ENCODE measurements at places on chromosomes 2 and 18.

DNA sequence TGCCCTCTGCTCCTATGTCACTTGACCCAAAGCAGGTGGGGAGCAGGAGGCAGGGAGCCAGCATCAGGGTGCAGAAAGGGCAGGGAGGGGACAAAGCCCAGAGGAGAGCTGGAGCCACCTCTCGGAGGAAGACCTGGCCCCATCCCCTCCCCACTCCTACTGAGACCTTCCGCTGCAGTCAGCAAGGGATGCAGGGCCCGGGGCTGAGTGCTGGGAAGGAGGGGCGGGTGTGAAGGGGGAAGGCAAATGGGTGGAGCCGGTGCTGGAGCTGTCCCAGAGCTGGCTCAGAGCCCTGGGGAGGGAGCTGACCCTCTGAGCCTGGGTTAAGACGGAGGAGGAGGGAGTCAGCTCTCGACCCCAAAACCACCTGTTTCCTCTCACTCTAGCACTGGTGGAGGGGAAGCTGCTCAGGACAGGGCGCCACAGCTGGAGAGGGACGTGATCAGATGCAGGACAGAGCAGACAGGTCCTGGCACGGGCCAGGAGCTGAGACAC, 33.8 kb downstream of the HS1BP3 start:
- no peak for DNase-seq

DNA sequence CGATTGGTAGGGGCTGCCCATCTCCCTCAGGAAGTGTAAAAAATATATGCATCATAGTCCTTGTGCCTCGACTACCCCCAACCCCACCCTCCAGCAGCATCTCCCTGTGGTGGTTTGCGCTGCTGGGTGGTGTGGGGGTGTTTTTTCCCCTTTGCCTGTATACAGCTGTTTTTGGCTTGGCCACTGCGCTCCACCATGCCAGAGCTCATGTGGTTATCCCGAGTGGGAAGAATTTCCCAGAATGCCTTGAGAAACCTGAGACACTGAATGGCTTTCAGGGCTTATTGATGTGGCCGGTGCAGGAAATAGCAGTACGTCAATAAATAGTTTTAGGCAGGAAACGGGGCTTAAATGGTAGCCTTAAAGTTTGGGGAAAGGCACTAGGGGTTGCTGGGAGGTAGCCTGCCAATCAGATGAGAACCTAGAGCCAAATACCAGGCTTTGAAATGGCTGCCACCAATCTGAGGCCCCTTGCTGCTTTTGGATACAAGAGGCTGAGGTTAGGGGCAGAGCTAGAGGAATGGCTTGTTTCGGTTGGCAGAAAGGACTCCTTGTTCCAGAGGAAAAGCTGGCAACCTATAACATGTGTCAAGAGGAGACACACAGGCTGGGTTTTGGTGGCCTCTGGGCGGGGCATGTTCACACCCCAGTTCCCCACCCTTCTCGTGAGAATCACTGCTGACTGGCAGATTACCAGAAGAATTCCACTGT, 144.1 kb downstream of the SMAD7 start:
- DNase-seq = no peak

DNA sequence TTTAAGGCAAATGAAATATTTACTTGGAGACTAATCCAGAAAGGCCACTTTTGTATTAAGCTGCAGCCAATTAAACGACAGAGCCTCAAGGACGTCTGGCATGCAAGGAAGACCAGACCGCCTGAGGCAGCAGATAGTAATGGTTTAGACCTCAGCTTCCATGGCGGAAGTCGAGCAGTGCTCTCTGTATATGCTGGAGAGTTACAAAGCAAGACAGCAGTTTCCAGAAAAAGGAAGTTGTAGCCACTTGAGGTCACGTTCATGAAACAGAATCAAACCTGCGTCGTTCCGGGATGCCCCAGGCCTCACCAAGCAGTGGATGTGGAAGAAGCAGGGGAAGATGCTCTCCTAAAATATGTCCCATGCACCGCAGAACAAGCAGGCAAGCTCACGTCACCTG, 142.0 kb downstream of the PTGR3 start:
- no peak for DNase-seq

DNA sequence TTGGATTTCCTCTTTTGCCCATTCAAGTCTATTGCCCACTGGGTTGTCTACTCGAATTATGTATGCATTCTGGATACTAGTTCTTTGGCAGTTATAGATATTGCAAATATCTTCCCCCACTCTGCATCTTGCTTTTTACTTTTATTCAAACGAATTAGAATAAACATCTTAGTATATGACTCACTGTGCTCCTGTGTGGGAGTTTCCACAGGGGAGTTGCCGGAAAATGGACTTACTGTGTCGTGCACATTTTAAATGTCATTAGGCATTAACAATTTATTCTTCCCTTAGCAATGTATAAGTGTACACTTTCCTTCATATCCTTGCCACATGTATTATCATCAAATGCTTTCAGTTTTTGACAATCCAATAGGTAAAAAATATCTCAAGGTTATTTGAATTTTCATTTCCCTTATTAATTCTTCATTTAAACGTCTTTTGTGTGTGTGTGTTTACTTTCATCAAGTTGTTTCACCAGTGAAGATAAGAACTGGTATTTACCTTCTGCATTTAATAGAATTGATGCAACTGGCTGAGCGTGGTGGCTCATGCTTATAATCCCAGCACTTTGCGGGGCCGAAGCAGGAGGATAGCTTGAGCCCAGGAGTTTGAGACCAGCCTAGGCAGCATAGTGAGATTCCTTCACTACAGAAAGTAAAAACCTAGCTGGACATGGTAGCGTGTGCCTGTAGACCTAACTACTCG, 4.6 kb upstream of the UGT1A5 start:
- DNase-seq = no peak

- DNase-seq = no peak
Observed at GRCh38 chr2:74384051-74384450, 3.9 kb upstream of the DCTN1 start.

DNA sequence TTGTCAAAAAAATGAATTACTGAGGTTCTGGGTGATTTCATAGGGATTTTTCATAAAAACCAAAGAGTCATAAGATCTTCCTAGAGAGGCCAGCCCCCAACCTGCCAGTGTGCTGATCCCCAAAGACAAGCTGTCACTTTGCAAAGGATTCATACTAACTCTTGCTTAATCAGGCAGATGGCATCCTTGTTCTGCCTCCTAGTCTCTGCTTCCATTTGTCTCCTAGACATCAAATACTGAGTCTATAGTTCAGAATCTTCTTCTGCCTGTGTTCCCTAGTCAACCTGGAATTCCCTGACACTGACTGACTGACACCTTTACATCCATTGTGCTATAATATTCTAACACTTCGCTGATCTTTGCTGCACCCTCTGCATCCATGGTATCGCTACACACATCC, 84.9 kb downstream of the SLC8A1 start:
- DNase-seq = no peak

- no peak for DNase-seq
Observed at GRCh38 chr2:160428405-160428763, 65.2 kb downstream of the RBMS1 start.

- DNase-seq = no peak
Observed at GRCh38 chr2:227324642-227324994, 433 bp upstream of the MFF start.

DNA sequence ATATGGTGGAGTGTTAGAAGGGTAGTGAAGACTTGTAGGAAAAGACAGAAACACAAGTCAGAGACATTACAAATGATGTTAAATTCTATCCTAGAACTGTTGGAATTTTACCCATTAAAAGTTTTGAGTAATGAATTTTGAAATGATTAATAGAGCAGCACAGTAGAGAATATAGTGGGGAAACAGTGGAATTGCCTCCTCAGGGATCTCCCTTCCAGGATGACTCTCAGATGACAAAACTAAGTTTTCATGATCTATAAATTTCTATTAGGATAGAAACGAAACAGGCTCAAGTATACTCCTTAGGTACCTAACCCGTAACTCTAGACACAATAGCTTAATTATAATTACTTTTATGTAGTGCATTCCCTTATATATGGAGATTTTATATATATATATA, 86.7 kb downstream of the DPP4 start:
- no peak for DNase-seq

DNA sequence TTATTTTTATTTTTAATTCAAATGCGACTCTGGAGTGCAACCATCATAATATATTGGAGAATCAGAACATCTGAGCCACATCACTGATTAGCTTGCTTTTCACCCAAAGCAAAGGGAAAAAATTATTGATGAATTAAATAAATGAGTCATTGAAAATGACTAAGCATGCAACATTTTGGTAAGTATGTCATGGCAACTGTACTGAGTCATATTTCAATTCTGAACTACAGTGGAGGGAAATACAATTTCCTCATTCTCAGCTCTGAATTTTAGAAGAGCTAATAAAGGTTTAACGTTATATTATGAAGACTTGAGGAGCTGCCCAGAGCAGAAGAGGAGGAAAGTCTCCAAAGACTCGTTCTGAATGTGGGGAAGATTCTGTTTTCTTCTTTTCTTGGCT, 89.6 kb upstream of the CCDC68 start:
- DNase-seq = no peak

GRCh38 chr18:36398419-36398818, 100.9 kb downstream of the FHOD3 start:
- DNase-seq = no peak

DNA sequence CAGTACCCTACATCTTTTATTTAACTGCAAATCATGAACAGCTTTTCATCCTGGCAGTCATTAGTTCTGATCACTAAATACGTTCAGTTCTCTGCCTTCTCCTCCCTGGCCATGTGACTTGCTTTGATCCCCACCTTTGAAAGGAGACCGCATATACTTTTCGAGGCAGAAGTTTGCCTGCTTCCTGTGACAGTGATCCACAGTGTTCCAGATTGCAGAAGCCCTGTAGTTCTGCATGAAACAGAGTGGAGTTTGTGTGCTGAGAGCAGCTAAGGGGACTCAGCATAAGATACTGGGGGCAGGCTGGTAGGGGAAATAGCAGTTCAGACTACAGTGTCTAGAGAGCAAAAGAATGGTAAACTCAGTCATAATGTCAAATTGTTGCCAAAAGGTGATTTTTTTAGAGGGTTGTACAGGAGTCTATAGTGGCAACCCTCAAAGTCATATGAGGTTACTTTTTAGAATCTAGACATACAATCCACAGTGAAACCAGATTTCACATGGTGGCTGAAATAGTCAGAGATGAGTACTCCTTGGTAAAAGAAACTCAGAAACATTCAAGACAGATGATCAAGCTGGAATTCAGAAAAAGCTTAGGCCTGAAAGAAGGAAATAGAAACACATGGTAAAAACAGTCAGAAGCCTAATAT, 1800.4 kb upstream of the CELF4 start:
- DNase-seq = no peak

- no peak for DNase-seq
Observed at GRCh38 chr2:98702858-98703620, 27.9 kb downstream of the MGAT4A start.

DNA sequence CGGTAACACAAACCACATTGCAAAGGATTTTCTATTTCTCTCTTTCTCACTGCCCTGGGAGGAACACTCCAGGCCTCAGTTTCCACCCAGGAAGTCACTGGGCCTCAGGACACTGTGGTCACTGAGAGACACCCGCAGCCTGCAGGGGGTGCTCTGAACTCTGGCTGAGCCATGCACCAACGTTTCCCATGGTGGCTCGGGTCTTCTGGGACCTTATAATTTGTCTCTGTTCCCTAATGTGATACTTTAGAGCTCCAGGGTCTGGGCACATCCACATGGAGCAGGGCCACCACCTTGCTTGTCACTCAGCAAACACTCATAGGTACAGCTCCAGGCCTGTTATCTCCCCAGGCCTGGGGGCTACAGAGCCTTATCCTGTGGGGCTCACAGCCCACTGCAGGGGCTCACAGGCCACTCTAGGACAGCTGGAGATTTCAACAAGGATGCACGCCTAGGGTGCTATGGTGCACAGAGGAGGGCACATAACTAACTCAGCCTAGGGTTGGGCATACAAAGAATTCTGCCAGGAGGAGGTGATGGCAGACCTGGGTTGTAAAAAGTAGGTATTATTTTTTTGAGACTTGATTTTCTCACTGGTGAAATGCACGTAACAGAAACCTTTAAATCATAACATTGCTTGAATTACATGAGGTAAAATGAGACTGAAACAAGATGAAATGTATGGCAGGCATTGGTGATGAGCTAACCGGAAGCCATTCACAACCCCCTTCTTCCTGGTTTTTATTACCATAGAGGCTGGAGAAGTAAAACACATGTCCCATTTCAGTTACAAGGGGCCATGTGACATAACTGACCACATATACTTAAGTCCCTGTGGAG, 3.0 kb upstream of the HS1BP3 start:
- DNase-seq = no peak

- no peak for DNase-seq
Observed at GRCh38 chr2:70935468-70936164, at the start of gene ATP6V1B1. ATP6V1B1 (plus strand) TSS chr2:70935900; CDS start chr2:70935955, 55 bp downstream.

DNA sequence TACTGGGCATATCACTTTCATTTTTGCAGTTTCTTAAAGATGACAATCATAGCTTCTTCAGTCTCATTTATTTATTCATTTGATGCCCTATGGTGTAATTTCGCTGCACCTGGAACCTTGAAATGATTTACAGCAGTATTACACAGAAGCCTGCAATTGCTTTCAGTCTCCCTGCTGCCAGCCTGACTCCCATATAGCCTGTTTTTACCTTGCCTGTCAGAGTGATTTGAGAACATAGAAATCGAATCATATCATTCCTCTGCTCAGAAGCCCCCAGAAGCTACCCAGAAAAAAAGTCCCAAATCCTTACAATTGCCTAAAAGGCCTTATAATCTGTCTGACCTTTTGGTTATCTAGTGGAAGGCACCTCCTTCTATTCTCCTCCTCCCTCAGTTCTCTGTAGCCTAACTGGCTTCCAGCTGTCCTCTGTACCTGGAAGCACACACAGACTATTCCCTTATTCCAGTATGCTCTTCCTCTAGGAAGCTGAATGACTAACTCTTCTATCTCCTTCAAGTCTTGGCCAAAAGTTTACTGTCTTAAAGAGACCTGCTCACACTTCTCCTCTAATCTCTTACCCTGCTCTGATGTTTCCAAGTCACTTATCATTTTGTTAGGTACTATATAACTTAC, 12.6 kb downstream of the SCN3A start:
- DNase-seq = no peak

DNA sequence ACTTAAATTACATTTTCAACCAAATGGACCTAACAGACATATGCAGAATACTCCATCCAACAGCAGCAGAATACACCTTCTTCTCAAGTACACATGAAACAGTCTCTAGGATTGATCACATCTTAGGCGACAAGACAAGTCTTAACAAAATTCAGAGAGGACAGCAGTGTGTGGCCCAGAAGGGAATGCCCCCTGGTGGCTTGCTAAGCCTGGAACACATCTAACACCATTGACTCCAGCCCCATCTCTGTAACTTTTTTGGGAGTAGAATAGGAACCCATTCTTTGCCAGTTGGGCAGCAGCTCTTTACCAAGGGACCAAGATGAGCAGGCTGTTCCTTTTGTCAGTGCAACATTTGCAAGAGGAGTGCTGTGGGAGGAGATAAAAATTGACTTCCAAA, 249.9 kb downstream of the PLCL1 start:
- no peak for DNase-seq

- DNase-seq = no peak
Observed at GRCh38 chr2:241273210-241274020, 42.1 kb downstream of the HDLBP start.

- no peak for DNase-seq
Observed at GRCh38 chr18:78123926-78124797, 855.5 kb upstream of the SALL3 start.

All from T1000 (cell line).